ENCODE measurements at places on chromosomes 2 and 18.

- DNase-seq, result no peak
These were observed 134.8 kb downstream of the RAPGEF4 start for GRCh38 chr2:172870396-172870795.

- no peak for DNase-seq
These were observed 203.4 kb upstream of the TNP1 start for GRCh38 chr2:217063238-217063755.

DNA sequence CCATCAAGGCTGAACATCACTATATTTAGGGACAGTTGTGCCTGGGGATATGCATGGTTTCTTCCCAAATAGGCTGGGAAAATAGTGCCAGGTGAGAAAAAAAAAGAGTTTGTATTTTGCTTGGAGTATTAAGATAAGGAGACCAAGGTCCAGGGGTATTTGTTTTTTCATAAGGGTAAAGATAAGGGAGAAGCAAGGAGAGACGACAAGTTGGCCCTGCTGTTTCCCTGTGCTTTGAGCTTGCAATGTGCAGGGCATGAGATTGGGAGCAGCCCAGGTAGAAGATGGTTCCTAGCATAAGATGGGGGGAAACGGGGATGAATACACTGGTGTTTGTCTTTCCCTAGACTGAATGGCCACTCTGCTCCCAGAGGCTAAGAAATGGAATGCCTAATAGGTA lies 8.8 kb upstream of the GPR39 start:
- no peak for DNase-seq

- DNase-seq, result no peak
These were observed 212.0 kb downstream of the CPS1 start for GRCh38 chr2:210768329-210768910.

DNA sequence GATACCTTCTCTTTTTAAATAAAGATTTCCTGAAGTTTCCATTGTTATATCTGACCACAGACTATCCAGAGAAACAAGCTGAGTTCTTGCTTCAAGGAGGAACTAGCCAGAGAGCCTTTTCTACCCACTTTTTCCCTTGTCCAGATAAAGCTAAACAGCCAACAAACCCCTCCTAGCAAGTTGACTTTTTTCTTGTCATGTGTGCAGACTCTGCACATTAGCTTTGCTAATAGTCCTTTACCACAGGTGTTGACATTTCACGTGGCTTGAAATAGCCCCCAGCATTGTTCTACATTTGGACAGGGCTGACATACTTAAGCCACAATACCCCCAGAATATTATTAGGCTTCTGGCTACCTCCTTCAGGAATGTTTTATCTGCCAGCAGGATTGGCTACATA lies 40.7 kb downstream of the PCBP1 start:
- DNase-seq, result no peak

GRCh38 chr18:70520867-70521266 lies 232.0 kb downstream of the SOCS6 start:
- DNase-seq, result no peak

GRCh38 chr2:196131949-196132925 lies 39.1 kb downstream of the STK17B start:
- peak; percentile 46 for DNase-seq

DNA sequence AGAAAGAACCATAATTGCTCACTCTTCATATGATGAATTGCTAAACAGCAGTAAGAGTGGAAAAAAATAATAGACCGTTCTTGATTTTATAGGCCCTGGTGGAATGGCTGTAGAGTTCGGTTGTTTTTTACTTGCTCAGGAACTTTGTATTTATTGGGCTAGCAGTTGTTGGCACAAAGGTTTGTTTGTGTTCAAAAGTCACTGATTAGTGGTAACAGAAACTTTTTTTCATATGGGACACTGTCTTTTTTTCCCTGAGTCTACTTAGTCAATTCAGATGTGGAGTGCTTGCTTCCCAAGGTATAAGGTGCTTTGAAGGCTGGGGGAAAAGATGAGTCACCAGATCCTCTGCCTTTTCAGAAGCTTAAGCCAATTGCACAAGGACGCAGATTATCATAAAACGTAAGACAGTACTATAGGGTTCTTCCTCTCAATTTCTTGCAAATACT lies 25.8 kb downstream of the PHLPP1 start:
- peak; percentile 31 for DNase-seq

DNA sequence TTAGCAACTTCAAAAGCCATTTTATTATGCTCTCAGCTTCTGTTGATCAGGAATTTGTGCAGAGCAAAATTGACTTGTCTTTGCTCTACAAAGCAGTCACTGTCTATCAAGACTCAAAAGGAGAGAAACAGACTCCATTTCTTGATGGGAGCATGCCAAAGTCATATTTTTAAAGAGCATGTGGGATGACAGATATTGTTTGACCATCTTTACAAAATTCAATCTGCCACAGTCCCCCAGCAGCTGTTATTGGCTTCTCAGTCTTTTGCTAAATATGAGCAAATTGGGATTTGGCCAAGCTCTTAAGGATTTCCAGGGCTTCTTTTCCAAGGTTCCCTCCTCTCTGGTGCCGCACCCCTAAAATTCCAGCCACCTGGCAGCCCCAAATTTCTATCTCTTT lies 67.9 kb downstream of the TEX51 start:
- DNase-seq, result no peak

DNA sequence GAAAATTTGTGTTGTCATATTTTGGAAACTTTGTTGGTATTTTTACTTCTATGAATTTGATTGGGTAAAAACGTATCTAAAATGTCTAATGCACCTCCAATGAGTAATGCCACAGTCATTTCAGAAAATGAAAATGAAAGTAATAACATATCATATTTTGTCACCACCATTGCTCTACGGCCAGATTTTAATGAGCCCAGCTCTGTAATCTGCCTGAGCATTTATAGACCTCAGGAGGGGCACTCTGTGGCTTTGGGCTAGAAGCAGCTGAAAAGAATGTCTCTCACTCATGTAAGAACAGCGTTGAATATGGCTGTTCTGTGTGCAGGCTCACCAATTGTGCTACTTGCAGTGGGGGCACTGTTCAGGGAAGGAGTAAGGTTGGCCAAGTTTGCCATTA lies 32.7 kb upstream of the ABCA12 start:
- DNase-seq, result no peak

- peak; percentile 11 for DNase-seq
These were observed 34.8 kb downstream of the SP110 start for GRCh38 chr2:230184727-230185578.

- no peak for DNase-seq
These were observed 65.0 kb downstream of the ATP8B1 start for GRCh38 chr18:57738078-57738477.

GRCh38 chr2:176493909-176494308 lies 224.7 kb downstream of the MTX2 start:
- DNase-seq, result no peak

DNA sequence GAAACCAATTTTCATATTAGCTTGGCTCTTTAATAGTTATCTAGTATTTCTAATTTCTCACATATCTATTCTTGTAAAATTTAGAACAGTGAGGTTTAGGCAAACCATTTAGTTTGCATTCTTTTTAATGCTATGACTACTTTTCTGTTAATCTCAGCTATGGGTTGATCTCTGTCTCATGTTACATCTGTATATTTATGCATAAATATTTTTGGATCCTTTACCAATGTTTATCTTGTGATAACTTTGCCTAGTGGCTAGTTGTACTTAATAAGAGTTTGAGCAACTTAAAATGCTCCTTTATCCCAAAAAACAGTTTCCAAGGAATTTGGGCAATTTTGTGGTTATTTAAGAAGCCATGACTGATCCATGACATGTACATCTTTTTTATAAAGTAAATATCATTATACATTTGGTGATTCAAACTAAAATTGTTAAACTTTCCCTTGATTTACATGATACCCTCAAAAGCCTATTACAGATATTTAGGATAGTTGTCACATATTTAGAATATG lies 86.3 kb downstream of the R3HDM1 start:
- no peak for DNase-seq

DNA sequence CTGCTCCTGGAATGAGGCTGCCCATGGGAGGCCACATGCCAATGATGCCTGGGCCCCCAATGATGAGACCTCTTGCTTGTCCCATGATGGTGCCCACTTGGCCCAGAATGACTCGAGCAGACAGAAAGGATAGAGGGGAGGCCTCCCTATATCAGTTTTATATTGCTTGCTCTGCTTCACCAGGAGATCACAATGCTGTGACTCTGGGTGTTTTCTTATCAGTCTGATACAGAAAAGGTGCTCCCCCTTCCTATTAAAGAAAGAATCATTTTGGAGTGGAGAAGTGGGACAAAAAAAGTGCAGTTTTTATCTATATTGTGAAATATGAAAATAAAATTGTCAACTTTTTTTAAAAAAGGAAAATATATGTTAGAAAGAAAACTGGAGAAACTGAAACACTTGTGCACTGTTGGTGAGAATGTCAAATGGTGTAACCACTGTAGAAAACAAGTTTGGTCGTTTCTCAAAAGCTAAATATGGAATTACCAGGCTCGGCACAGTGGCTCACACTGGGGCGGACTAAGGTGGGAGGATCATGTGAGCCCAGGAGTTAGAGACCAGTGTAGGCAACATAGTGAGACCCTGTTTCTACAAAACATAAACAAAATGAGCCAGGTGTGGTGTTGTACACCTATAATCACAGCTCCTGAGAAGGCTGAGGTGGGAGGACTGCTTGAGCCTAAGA lies 21.8 kb downstream of the LPIN2 start:
- no peak for DNase-seq

DNA sequence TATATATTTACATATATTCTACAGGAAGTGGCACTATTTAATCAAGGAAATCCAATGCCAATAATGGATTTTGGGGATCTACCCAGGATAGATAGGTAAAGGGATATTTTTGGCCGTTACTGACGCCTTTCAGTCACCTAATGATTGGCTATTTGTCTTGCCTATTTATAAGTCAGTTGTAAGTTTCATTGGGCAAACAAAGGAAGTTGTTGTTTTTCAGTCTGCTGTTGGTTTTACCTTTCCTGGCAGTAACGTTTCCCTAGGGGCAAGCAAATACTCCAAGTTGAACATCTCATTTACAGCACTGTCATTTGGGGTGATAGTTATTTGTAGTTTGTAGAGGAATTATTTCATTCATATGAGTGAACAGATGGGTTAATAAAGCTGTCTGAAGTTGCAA lies 17.0 kb upstream of the LANCL1 start:
- DNase-seq, result no peak

DNA sequence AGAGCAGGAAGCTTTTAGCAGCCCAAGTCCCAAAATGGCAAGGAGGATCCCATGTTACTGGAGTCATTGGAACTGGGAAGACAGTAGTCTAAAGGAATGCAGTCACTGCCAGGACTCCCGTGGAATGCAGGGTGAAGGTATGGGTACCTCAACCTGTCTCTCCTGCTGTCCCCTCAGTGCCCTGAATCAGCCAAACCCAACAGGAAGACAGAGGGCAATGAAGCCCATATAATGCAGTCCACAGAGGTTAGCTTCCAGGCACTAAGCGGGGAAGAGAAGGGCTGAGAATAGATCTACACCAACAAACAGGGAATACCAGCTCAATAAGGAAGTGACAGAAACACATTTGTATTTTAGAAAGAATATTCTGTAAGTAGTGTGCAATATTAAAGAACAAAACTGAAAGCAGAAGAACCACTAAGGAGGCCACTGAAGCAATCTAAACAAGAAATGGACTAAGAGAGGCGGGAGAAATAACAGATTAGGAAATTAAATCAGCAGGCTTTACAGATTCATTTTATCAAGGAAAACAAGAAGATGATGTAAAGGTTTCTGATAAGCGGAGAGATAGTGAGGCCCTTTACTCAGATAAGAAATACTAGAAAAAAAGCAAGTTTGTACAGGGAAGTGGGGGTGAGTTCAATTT lies 8.3 kb downstream of the NEMP2 start:
- DNase-seq, result no peak

- no peak for DNase-seq
These were observed 45.6 kb downstream of the MREG start for GRCh38 chr2:215967590-215968378.

GRCh38 chr2:27306573-27307286 lies 1.5 kb downstream of the UCN start:
- DNase-seq, result no peak

- DNase-seq, result no peak
These were observed 18.8 kb downstream of the METTL21A start for GRCh38 chr2:207606399-207606798.

- DNase-seq, result peak; percentile 72
These were observed 147.2 kb upstream of the SPATS2L start for GRCh38 chr2:200159357-200159707.

GRCh38 chr2:187500585-187501359 lies 52.7 kb upstream of the CALCRL start:
- peak; percentile 77 for DNase-seq

DNA sequence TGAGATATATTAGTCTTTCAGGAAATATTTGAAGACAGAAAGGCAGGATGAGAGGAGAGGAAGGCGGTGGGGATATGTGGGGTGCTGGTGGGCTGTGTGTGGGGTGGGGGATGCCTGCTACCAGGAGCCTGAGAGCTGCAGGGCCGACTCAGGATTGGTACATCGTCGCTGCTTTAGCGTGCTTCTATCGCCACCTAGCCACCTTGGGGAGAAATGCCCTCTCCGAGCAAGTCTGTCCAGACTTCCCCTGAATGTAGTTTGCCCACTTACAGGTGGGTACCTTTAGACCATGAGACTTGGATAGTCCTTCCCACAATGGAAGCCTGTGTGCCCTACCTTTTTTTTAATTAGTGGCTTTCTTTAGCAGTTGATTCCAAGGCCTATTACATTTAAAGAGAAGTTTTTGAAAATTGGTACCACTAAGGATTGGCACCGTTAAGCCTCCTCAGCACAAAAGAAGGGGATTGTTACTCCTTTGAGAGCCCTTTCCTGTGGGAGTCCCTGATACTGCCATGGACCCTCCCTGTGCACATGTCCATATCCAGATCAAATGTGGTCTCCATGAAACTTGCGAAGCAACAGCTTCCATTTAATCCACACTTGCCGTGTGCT lies 114.1 kb upstream of the NDUFV2 start:
- peak; percentile 47 for DNase-seq

DNA sequence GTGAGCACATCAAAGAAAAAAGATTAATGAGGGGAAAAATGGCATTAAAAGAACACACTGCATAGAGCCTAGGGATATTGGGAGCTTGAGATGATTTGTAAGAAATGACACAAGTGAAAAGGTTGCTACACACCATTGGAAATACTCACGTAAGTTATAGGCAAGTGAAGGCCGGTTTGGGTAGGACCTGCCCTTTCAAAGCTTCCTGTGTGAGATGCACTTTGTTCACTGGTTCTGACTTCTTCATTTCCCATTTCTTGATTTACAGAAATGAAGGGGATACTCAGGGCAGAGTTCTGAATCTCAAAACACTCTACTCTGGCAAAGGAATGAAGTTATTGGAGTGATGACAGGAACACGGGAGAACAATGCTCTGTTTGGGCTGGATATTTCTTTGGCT lies at the start of gene IL18RAP:
Gene IL18RAP (plus strand): TSS at position 251 of the 400 bp plus-strand sequence. CDS start 118 bp downstream, at position 369.
- DNase-seq, result no peak

- DNase-seq, result no peak
These were observed 14.3 kb upstream of the ANKRD53 start for GRCh38 chr2:70964133-70964532.

DNA sequence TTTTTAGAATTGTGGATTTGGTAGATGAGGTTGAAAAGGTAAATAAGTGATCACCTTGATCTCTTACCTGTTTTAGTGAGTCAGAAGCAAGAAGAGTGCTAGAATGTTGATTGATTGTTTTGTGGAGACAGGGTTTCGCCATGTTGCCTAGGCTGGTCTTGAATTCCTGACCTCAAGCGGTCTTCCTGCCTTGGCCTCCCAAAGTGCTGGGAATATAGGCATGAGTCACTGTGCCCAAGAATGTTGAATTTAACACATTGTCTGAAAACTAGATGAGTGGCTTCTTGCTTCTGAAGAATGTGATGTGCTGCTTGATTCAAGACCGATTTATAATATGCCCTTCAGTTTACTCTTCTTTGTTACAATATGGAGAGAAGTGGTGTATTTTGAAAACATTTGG lies 121.3 kb downstream of the FMNL2 start:
- DNase-seq, result no peak

GRCh38 chr2:50318147-50318546 lies 713.8 kb downstream of the NRXN1 start:
- no peak for DNase-seq
